Activated CD4-positive, alpha-beta T cell treated with anti-CD3 and anti-CD28 coated beads, Interleukin-10, Interleukin-2, amounts not matched to agents 100 ng/mL and 50 ng/mL, durations not matched to agents 16 hours and 8 hours (primary cell): ENCODE measurements at places on chromosomes 3 and 15.

- no peak for DNase-seq
These were observed 12.4 kb downstream of the GLYCTK start for GRCh38 chr3:52299879-52300611.

DNA sequence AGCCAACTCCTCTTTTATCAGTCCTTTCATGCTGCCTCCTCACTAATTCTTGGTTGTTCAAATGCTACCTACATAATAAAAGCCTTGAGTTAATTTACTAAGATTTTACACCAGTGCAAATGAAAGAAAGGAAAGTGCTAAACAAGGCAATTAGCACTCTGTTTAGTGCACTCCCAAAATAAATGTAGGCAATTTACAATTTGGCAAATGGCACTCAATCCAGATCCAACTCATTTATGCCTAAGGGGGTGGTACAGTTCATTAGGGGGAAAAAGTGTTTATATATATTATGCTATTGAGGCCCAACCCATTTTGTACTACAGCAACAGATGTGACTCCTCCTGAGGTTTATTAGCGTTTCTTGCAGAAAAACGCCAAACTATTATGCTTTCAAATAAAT, 370.1 kb downstream of the NR2F2 start:
- DNase-seq, result no peak

GRCh38 chr3:177902876-177903275, 633.4 kb upstream of the KCNMB2 start:
- DNase-seq, result no peak

DNA sequence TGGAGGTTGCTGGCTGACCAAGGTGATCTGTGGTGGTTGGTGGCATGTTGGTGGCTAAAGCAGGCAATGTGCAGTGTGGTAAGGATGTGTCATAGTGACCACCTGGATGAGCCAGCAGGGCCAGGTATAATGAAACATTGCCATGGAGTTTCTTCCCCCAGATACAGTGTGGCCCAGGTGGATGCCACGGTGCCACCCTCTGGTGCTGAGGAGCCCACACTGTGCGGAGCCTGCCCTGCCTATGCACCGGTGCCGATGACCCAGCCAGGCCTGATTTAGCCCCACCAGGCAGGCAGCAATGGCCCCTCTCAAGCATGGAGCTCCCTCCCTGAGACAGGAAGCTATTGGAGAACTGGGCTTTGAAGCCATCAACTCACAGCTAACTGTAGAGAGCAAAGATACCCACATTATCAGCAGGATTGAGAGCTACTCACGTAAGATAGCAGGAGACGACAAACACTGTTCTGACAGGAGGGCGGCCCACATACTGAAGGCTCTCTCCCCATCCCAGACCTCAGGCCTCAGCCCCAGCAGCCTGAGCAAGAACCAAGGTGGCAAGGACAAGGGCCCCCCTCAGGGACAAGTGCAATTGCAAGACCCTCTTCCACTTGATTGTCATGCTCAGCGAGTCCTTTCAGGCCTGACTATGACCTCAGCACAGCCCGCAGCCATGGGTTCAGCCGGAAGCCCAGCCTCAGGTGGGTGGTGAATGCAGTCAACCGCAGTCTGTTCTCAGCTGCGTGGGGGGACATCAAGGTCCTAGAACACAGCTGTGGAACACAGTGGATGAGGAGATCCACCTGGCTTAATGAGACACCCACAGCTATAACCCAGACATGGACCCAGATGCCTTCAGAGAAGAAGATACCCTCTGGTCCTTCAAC, 82.8 kb upstream of the CDV3 start:
- peak; percentile 38 for DNase-seq

- DNase-seq, result no peak
These were observed 30.2 kb downstream of the NR2F2 start for GRCh38 chr15:96360581-96361308.

DNA sequence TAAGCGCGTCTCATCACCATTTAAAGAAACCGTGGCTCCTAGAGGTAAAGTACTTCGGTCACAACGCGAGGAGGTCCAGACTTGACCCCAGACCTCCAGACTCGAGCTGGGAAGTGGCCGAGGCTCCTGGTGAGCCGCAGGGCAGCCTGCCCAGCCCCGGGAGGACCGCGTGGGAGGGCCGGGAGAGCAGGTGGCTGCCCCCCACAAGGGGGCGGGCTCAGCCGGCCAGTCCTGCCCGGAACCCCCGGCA, at the start of gene SLC27A2:
Gene SLC27A2, plus strand, starts transcription at position 228 of the 250 bp plus-strand sequence. CDS start 232 bp downstream, outside the sequence.
- DNase-seq, result no peak

DNA sequence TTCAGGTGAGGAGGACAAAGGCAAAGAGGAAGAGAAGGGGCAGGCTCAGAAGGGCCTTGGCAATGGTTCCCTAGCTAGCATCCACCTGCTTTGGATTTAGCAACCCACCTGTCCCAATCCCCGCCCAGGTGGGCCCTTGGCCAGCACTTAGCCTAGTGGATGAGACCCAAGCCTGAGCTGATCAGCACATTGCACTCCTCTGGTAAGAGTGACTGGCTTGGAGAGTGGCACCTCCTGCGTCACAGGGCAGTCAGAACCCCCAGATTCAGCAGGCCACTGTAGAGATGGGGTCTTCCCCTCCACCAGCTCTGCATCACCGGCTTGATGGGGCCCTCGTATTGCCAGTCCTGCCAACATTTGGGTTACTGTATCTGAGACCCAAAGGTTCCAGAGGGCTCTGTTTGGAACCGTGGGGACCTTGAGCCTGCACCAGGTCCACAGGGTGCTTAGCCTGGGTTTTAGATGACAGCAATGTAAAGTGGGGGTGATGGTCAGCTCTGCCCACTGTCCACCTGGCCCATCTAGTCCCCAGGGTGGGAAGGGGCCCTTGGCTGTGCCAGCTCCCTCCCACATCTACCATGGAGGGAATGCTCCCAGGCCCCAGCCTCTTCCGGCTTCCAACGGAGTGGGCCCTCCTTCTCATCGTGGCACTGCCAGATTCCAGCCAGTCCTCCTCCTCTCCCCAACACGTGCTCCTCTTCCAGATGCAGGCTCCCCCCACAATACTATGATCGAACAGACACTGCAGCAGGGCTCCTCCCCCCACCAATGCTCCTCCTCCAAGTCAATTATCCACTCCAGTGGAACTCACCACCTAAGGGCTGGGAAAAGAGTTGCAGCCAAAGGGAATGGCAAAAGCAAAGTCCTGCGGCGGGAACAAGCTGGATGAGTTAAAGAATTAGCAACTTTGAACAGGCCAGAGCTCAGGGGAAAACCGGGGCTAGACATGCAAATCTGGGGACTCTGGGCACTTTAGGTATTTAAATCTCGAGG, 45.7 kb downstream of the LHFPL4 start:
- no peak for DNase-seq

GRCh38 chr15:35827141-35827540, 281.2 kb upstream of the DPH6 start:
- DNase-seq, result no peak

DNA sequence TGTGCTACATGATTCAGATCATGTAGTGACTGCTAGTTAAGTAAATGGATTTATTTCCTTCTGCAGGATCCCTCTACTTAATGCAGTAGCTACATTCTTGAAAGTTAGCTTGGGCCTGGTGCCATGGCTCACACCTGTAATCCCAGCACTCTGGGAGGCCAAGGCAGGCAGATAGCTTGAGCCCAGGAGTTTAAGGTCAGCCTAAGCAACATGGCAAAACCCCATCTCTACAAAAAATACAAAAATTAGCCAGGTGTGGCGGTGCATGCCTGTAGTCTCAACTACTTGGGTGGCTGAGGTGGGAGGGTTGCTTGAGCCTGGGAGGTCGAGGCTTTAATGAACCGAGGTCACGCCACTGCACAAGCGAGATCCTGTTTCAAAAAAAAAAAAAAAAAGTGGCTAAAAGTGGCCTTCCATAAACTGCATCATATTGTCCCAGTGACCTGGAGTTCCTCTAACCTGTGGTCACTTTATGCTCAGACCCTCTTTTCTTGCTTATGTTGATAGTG, 22.0 kb downstream of the TSEN2 start:
- no peak for DNase-seq

- no peak for DNase-seq
These were observed 123.4 kb downstream of the ABI3BP start for GRCh38 chr3:100869787-100870186.

- DNase-seq, result no peak
These were observed 34.4 kb downstream of the PRR20G start for GRCh38 chr3:127253491-127253890.

DNA sequence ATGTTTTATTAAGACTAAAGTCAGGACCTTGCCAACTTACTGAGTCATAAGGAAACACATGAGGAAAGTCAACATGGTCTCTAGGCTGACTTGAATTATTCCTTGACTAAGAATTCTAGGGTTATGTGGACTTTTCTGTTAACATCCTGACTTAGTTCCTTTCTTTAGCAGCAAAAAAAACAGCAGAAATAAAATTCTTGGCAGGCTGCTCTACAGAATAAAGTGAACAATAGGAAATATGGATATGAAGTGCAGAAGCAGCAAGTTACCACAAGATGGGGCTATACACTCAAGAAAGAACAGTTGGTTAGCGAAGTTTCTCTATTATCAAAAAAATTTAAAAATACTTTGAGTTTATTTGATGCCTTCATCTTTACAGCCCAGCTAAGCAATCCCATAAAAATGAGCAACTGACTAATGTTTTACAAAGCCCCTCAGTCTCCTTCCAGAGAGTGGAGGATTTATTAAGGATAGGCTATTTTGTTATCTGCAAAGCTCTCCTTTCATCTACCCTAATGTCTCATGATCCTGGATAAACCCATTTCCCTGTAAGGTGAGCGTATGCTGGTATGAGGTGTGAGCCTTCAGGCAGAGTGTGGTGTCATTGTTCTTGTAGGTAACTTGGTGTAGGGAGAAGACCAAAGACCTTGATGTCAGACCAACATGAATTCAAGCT, 23.1 kb upstream of the MCCC1 start:
- DNase-seq, result peak; percentile 50

GRCh38 chr3:130242850-130243569, 102.5 kb upstream of the COL6A5 start:
- peak; percentile 9 for DNase-seq

DNA sequence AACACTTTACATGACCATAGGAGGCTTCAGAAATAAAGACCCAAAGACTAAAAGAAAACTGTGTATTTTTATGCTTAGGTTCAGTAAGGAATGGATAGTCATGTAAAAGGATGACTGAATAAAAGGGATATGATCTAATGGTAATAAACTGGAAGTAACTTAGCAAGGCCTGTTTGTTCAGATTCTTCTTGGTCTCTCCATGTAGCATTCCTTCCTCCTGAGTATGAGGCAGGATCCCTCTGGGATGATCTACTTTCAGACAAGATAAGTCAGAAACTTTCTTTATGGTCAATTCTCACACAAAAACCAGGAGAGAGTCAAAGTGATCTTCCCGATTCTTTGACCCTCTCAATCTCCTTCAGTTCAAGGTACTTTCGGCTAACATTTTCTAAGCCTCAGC, 340.8 kb upstream of the DCBLD2 start:
- no peak for DNase-seq

- no peak for DNase-seq
These were observed 32.3 kb downstream of the SRP14 start for GRCh38 chr15:40006646-40007045.

DNA sequence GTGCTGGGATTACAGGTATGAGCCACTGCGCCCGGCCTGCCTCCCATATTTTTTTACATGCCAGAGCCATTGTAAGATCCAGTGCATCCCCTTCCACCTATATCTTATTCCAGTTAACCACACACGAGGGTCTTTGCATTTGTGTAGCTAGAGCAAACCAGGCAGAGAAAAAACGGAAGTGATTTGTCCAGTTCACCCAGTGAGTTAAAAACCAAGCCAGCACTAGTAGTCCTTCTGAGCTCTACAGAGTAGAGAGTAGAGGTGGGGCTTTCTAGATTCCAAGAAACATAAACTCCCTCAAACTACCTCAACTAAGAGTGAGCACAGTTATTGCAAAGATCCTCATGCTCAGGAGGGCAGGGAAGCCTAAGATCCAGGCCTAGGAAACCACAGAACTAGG, 34.7 kb downstream of the TMEM158 start:
- no peak for DNase-seq

GRCh38 chr3:12328132-12328836, 39.4 kb downstream of the PPARG start:
- DNase-seq, result no peak

GRCh38 chr15:50350621-50351020, 4.4 kb downstream of the GABPB1 start:
- DNase-seq, result no peak

- peak; percentile 40 for DNase-seq
These were observed at the start of gene UBA7 for GRCh38 chr3:49813497-49814174. Gene UBA7, minus strand, starts transcription at chr3:49813953. Its CDS starts 166 bp downstream, at chr3:49813787.

DNA sequence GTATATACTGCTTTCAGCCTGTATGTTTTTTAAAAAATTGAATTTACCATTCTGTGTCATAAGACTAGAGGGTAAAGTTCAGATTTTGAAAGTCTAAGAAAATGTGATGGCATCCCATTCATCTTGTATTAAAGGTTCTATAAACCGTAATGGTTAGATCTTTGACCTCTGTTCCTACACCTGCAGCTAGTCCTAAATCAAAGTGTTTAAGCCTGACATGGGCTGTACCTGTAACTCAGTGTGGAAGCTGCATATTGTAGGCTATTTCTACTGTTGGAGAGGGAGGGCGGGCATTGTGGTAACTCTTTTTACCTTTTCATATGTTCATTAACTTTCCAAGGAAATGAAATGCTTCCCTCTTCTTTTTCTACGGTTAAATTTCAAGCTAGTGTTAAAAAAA, 53.9 kb downstream of the ARHGEF26 start:
- no peak for DNase-seq

- DNase-seq, result no peak
These were observed 11.7 kb upstream of the ADAMTS17 start for GRCh38 chr15:100353449-100353848.

GRCh38 chr3:127264292-127264691, 23.6 kb downstream of the PRR20G start:
- DNase-seq, result no peak

- DNase-seq, result no peak
These were observed 38.8 kb downstream of the IMPG2 start for GRCh38 chr3:101281521-101282030.

GRCh38 chr3:32817257-32817557, 590 bp upstream of the TRIM71 start:
- DNase-seq, result no peak

DNA sequence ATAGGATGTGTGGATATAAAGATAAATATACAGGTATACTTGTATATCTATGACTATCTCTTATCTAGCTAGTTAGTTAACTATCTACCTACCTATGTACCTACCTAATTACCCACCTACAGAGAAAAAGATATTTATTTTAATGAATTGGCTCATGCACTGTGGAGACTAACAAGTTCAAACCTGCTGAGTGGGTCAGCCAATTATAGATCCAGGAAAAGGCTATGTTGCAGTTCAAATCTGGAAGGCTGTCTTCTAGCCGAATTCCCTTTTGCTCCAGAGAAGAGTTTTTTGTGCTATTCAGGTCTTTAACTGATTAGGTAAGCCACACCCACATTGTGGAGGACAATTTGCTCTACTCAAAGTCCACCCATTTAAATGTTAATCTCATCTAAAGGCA, 335.0 kb downstream of the GRM7 start:
- no peak for DNase-seq
